ENCODE measurements at places on chromosomes 5 and 9. TPM values are rescaled to one million over a fixed set of nuclear protein-coding genes. Genes with fewer than 3 reads are reported as not detected.
A peak's percentile ranks its signal among the peaks of the same experiment; 100 is the strongest.

DNA sequence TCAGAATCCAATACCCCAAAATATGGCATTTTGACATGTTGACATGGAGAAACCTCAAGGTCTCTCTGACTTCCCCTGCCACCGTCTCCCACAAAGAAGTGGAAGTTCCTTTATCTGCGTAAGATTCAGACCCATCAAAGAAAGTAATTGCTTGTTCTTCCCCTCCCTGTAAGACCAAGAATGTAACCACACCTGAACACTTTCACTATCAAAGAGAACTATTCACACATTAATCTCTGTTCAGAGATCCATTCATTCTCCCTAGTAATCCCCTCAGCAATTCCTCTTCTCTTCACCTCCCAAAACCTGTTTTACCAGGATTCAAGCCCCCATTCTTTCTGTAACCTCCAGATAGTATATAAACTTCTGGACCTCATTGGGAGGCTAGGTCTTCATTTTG lies 4.1 kb upstream of the SLC1A1 start:
- no peak for DNase-seq

GRCh38 chr5:54601411-54602230 lies 84.1 kb downstream of the SNX18 start:
- no peak for DNase-seq

GRCh38 chr5:106523852-106524251 lies 1146.9 kb downstream of the EFNA5 start:
- DNase-seq: no peak

DNA sequence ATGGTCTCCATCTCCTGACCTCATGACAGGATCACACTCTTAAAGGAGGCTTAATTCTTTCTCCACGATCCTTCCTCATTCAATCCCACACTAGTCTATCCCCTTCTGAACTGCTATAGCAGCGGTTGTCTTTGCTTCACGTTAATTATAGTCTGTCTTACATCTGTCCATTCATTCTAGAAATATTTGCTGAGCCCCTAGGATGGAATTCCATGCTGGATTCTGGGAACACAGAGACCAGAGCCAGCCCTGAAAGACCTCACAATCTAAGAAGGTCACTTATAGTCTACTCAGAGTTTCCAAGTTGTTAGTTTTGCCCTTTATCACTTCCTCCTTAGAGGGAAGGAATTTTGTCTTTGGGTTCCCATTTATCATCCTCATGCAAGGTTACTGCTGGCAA lies 193.5 kb downstream of the GAS1 start:
- DNase-seq: no peak

- no peak for DNase-seq
Observed at GRCh38 chr9:27701016-27701415, 127.7 kb upstream of the C9orf72 start.

DNA sequence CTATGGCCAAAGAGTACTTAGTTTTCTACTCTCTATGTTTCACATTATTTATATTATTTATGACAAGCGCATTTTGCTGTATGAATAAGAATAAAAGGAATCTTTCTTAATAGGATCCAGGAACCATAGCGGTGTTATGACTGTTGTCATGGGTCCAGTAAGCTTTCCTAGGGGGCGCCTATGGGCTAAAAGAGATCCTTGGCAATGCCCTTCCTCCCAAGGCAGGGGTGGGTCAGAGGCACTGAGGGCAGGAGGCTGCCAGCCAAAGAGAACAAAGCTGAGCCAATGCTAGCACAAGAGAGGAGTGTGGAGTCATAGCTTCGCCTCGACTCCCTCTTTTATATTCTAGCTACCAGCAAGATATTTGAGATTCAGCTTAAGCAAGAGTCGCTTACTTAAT lies 98.4 kb upstream of the GNAQ start:
- peak; percentile 31 for DNase-seq

GRCh38 chr5:135307143-135307903 lies 91.7 kb downstream of the MACROH2A1 start:
- no peak for DNase-seq

Gene DMRT2
- 15.9 TPM for total RNA-seq

Gene CATSPER3
- total RNA-seq: 0.82 TPM

Gene LEAP2
- 7.7 TPM for total RNA-seq

Gene LRRC70
- 2.7 TPM for total RNA-seq
